SK-MEL-5 (cell line): ENCODE measurements at places on chromosomes 4 and X.

DNA sequence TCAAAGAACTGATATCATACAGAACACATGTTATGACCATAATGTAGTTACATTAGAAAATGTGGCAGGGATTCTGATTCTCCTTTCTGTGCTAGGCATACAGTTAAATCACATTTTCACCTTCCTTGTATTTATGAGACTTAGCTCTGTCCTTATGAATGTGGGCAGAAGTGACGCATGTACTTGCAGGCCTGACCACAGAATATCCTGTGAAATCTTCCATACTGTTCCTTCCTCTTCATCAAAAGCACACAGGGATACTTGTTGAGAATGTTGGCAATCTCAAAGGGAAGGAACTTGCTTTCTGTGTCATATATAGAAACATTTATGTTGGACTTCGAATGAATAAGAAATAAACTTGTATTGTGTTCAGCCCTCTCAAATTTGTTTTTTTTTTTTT is 17.2 kb upstream of the MYOZ2 start:
- peak; percentile 91 for DNase-seq

DNA sequence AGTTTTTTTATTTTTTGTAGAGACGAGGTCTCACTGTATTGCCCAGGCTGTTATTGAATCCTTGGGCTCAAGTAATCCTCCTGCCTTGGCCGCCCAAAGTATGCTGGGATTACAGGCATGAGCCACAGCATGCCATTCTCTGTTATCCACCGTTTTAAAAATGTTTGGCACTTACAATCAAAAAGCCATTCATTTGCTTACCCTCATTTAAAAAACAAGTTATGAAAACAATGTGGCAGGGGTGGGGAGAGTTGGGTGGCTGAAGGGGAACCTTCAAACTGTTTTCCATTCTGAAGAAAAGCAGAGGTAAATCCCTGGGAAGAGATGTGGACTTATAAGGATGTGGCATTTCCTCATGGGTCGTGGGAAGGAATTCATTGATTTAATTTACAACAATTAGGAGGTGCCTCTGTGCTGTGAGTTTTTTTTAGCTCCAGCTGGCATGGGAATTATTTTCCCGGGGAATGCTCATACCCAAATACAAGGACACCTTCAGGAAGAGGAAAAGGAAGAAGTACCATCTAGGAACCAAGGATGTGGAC is 103.5 kb downstream of the MID1 start:
- DNase-seq, result no peak

DNA sequence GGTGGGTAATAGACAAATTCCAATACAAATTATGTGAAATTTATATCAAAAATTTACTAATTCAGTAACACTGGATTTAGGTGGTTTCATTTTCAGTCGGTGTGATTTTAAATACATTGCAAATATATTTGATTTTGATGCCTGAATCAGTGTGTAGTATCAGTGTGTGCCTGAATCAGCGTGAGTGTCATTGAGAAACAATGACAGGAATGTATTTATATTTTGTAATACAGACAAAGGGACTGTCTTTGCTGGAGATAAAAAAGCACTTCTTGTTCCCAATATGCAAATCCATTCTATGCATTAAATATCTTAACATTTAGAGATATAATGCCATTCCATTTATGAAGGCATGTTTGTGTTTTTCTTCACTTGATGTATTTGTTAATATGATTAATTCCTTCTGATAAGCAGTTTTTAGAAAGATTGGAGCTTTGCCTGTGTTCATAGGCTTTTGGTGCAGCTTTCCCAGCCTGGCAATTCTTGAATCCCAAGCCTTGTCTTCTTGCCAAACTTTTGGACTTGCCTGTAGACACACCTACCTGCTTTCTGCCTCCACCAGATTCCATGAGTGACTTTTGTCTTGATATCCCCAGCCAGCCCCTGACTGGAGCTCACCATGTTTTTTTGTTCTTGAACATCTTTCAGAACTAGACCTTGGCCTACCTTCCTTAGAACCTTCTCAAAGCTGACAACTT is 243.8 kb downstream of the ADGRL3 start:
- DNase-seq, result no peak

- no peak for DNase-seq
These were observed 6.1 kb downstream of the TCEANC start for GRCh38 chrX:13659063-13659462.

GRCh38 chr4:173397604-173398003 is 1.3 kb downstream of the SCRG1 start:
- no peak for DNase-seq

- DNase-seq, result peak; percentile 2
These were observed 3.2 kb upstream of the MAGEB2 start for GRCh38 chrX:30212172-30212571.

GRCh38 chrX:118181030-118181429 is 64.4 kb upstream of the KLHL13 start:
- no peak for DNase-seq

DNA sequence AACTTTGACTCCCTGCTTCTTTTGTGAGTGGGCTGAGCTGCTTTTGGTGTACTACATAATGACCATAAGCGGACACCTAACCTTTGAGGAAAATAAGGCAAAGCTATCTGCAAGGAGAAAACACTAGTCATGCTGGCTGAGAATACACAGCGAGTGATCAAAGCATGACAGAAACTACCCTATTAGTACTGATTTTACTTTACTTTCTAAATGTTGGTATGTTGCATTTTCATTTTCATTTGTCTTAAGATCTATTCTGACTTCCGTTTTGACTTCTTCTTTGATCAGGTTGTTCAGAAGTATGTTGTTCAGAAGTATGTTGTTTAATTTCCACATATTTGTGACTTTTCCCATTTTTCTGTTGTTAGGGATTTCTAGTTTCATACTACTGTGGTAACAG is 361.1 kb downstream of the TRAM1L1 start:
- DNase-seq, result no peak

- DNase-seq, result no peak
These were observed 33.9 kb downstream of the GPRIN3 start for GRCh38 chr4:89273741-89274141.

GRCh38 chrX:40120838-40121580 is 23.3 kb upstream of the BCOR start:
- no peak for DNase-seq

DNA sequence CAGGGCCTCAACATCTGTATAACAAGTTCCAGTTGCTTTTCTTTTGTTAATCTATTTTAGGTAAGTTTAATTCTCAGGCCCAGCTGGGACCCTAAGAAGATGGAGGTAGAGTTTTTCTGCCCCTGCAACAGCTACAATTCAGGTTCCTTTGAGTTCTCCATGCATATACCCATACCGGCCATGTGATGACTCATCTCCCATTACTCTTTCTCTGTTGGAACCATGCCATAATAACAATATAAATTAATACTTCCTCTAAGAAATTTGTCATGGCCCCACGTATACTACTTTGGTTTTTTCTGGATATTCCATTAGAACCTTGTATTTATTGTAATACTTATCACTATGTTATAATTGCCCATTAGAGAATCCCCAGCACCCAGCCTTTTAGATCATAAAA is 1.3 kb upstream of the INTU start:
- no peak for DNase-seq

DNA sequence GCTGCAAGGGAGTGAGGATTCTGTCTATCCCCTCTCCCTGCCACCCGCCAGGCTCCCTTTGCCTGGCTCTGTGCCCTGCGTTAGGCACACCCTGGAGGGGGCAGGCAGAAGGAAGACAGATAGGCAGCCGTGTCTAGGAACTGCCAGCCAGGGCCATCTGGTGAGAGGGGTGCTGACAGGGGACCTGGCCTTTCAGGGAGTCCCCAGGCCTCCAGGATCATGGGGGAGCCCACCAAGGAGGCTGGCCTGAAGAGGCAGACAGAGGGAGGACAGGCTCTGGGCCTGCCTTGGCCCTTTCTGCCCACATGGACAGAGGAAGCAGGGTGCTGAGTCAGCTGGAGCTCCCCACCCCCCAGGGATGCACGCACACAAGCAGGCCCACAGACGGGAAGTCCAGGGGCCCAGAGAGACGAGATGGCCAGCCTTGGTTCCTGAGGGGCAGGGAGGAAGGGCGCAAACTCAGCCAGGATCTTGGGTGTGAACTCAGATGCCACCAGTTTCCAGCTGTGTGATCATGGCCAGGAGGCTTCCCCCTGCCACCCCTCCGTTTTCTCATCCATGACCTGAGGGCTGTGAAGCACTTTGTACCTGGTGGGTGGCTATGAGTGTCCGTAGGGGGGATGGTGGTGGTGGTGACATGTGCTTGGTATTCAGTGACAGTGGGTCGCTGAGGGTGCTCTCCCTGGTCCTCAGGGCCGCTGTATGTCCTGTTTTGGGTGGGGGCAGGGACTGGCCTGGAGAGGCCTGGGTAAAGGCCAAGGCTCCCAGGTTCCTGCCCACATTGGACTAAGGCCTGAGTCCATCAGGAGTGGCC is 1.8 kb downstream of the SH3BP2 start:
- DNase-seq, result no peak

- no peak for DNase-seq
These were observed 4.7 kb upstream of the ZNF674 start for GRCh38 chrX:46549914-46550313.

- DNase-seq, result peak; percentile 90
These were observed 40.7 kb upstream of the KLF3 start for GRCh38 chr4:38623260-38623659.

- DNase-seq, result no peak
These were observed 600.3 kb downstream of the SPRY1 start for GRCh38 chr4:123996718-123997510.

DNA sequence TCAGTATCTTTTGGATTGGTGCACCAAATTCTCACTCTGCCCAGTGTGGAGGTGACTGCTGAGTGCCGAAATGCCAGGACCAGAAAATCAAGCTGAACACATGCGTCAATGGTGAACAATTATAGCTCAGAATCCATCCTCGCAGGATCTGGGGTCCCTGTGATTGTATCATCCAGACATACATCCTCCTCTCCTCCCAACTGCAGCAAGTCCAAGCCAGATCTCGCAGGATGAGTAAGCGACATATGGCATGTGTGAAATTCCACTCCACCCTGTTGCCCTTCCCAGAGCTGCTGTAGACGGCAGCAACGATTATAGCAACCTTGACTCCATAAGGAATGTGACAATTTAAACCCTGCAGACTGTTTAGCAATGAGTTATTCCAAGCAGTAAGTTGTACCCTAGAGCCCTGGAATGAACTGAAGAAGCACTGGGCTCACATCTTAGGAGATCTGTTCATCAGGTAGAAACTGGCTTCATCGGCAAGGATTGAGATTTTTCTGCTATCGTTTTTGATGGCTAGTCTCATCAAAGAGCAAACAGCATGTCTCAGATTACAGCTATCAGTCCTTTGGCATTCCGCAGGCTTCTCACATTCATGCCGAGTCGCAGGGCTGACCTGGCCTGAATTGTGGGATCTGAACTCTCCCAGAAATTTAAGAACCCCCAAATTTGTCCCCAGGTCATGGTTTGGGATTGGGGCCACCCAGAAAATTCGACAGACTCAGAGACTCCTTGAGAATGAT is 35.5 kb upstream of the SORBS2 start:
- no peak for DNase-seq

DNA sequence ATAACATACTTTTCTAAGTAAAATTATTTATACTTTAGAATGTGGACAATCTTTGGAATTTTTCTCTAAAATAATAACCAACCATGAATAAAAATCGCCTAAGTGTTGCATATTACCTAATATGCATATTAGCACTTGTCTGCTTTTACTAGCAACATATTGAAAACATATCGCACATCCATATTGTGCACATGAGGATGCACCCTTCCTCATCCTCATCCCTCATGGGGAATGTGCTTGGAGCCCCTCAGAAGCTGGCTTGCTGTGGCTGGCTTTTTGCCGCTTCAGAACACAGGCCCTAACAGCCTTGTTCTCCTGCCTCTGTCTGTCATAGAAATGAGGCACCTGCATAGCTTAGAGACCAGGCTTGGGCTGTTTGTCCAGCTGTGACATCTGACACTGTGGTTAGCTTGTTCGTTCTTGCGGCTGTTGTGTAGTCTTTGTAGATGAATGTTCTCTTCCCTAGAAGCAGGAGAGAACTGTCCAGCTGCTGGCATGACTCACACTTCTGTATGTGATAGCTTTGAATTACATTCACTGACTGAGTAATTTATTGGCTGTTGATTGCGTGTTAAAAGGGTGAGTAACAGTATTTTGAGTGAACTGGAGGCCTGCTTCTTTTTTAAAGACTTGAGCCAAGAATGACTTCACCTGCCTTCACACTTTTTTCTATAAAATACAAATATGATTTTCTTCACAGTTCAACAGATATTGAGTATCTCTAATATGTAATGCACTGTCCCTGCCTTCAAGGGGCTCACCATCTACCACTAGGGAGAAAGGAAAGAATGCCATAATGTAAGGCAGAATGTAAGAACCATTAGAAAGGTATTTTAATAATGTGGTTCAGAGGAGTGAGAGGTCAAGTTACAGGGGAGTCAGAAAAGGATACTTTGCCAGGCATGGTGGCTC is 81.9 kb downstream of the HMGB2 start:
- DNase-seq, result no peak

DNA sequence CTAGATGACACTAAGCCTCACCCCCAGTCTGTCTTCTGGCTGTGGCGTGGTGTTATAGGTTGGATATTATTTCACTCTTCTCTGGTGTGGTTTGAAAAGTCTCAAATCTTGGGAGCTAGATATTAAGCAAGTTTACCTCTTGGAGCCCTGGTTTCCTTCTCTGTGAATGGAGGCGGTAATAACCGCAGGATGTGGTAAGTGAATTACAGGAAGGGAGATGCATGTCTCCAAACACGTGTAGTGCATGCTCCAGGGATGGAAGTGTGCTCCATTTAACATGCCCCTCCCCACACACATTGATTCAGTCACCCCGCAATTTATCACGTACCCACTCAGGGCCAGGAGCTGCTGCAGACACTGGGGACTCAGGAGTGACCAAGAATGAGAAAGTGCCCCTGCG is 4.9 kb downstream of the ZNF275 start:
- no peak for DNase-seq

DNA sequence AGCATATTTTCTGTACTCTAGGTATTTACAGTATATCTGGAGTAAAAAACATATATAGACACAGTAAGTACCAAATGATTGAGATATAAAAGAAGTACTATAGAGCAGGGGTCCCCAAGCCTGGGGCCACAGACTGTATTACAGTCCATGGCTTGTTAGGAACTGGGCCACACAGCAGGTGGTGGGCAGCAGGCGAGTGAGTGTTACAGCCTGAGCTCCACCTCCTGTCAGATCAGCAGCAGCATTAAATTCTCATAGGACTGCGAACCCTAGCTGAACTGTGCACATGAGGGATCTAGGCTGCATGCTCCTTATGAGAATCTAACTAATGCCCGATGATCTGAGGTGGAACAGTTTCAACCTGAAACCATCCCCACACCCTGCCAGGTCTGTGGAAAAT is 300.7 kb downstream of the NR3C2 start:
- no peak for DNase-seq

DNA sequence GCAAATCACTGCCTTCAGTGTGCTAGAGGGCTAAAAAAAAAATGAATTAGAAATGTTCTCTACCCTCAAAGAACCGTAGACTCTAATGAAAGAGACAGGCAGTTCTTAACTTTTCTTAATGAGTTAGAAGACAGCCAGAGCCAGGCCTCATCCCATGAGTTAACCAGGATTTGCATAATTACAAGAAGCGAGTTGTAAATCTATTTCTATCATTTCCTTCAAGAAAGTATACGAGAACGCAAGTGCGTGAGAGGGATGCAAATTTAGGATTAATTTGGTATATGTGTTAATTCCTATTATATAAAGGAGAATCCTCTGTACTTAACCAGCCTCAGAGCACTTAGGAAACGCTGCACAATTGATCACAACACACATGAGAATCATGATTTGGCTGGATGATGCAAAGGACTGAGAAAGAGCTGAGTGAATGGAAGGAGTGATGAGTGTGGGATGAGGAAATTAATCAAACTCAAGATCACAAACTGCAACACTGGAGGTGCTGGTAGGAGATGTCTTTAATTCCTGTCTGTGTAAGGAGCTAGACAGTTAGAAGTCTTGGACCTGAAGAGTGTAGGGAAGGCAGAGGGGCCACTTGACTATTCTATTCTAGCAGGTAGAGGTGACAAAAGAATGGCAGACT is 157.2 kb downstream of the ATP10D start:
- DNase-seq, result no peak
